Testis (tissue), 5 donors: ENCODE measurements at places on chromosomes 2 and 18. TPM values are rescaled to one million over a fixed set of nuclear protein-coding genes. Genes with fewer than 3 reads are reported as not detected.

Gene CACNB4
- total RNA-seq: 83.8 TPM

Gene TTN
- total RNA-seq: 30.8 TPM

Gene CPO
- 0.71 TPM for total RNA-seq

Gene IL1B
- 0.63 TPM for total RNA-seq

Gene WNT10A
- total RNA-seq: 2.5 TPM
